ENCODE measurements at places on chromosomes 6 and 20.

DNA sequence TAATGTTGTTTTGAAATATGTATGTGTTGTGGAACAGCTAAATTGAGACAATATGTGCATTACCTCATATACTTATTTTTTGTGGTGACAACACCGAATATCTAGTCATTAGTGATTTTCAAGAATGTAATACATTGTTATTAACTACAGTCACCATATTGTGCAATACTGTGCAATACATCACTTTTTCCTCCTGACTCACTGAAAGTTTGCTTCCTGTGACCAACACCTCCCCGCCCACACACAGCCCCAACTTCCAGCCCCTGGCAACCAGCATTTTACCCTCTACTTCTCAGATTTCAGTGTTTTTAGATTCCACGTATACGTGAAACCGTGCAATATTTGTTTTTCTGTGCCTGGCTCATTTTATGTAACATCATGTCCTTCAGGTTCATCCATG is 627.9 kb downstream of the PRKN start:
- DNase-seq, result no peak

DNA sequence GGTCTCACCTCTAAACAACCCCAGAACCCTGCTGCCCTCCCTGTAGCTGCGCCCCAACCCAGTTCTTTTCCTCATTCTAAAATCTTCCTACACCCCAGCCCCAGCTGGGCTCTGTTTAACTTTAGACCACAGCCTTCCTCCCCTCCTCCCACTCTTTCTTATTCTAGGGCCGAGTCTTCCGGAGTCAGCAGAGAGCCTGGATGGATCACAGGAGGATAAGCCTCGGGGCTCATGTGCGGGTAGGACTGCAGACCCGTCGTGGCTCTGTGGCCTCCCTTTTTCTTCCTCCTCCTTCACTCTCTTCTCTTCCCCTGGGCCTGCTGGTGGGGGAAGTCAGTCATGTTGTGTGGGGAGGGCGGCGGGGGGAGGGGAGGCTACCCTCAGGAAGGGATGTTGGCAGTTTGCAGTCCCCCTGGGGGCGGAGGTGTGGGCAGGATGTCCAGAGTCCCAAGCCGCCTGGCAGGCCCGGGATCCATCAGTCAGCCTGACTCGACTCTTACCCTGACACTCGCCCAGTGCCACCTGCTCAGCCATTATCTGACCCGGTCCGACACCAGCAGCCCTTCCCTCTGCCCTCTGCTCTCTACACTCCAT is 8.1 kb downstream of the CAPN11 start:
- no peak for DNase-seq

DNA sequence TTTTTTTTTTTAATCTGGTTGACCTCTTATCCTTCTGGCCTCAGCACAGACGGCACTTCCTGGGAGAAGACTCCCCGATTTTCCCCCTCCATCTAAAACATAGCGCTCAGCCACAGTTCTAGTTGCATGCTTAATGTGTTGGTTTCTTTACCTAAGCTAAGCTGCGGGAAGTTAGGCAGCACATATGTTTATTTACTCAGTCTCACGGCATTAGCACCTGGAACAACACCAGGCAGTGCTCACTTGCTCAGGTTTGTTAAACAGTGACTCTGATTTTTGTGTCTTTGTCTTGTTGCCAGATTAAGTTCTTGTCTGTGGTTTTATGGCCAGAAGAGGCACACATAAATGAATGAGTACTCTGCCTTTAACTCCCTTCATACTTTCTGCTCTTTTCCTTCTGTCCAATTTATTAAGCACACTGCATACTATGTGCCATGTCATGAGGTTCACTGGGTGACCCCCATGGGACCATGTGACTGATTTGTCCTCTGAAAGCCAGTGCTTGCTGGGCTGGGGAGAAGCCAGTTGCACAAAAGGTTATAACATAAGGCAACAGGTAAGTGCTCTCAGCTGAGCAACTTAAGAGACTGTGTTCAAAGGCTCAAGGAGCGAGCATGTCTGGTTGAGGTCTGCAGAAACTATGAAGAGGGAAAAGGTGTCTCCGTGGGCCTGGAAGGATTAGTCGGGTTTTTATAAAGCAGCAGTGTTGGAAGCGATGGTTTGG is 93.6 kb downstream of the RPP40 start:
- DNase-seq, result no peak

DNA sequence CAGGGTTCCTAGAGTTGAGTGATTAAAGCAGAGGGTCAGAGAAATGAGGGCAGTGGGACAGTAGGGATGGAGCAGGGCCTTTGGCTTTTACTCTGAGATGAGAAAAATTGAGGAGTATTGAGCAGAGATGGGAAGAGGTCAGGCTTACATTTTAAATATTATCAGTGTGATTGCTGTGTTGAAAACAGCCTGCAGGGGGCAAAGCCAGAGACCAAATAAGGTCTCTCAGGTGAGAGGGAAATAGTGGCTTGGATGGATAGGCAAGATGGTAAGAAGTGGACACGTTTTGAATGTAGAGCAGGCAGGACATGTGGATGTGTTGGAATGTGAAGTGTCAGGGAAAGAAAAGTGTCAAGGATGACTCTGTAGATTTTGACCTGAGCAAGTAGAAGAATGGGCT is 105.0 kb upstream of the MAP3K7 start:
- DNase-seq, result no peak

GRCh38 chr6:41712651-41713103 is 22.7 kb downstream of the TFEB start:
- DNase-seq, result no peak

DNA sequence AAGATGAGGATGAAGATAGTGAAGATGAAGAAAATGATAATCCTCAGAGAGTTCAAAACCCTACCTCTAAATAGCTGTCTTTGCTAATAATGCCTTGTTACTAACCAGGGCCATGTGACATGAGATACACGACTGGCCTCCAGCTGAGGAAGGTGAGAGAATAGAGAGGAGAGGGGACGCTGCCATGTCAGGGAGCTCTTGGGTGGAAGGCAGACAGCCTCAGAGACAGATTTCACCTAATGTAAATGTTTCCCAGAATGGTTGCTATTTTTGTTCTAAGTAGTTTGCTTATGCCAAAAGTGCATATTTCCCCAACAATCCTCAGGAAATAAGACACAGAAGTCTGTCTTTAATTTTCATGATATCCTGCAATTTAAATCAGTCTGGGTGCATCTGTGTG is 138.4 kb downstream of the ELOVL4 start:
- no peak for DNase-seq

DNA sequence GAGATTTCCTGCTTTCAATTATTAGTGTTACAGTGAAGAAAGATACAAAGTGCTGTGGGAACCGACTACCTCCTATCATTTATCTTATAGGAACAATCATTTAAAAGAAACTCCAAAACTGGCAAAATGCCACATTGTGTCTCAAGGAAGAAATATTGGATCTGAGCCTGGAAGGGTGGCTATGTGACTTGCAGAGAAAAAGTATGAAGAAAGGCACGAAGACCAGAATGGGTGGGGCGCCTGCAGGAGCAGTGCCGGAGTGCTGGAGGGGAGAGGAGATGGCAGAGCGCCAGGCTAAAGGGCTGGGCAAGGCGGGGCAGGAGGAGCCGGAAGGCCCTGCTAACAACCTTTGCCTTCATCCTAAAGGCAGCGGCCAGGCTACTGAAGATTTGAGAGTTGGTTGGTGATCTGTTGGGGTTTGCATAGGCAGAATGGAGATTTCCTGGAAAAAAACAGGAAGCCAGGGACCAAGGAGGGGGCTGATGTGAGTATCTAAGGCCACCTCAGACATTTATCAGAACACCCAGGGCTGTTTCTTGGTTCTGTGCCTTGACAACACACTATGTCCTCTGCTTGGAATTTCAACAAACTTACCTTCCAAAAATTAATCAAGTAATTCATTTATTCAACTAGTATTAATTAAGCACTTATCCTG is 125.6 kb downstream of the MAFB start:
- no peak for DNase-seq

- no peak for DNase-seq
These were observed 60.9 kb downstream of the PLCB4 start for GRCh38 chr20:9129756-9130155.

DNA sequence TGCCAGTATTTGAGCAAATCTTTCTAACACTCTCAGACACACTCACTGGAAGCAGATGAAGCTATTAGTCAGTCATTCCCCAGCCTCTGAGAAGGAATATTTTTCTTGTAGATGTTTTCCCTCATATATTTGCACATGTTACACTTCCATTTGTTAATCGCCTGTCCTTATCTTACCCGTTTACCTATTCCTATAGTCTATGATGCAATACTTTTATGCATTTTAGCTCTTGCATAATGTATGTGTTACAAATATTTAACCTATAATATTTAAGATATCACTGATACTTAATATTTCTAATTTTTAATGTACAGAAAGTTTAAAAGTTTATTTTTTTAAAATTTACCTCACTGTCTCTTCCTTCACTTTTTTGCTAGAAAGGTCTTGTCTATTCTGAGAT is 71.9 kb downstream of the PCSK2 start:
- no peak for DNase-seq

- DNase-seq, result peak; percentile 77
These were observed 15.4 kb upstream of the STMND1 start for GRCh38 chr6:17086469-17086868.

- DNase-seq, result peak; percentile 78
These were observed 373.5 kb upstream of the BTBD3 start for GRCh38 chr20:11544029-11544678.

- DNase-seq, result no peak
These were observed 505.1 kb upstream of the NRSN1 start for GRCh38 chr6:23620911-23621401.

- DNase-seq, result no peak
These were observed 224.0 kb downstream of the EYA2 start for GRCh38 chr20:47118641-47119040.

Data from SJSA1 (cell line).